ENCODE measurements at places on chromosomes 7 and 10.

DNA sequence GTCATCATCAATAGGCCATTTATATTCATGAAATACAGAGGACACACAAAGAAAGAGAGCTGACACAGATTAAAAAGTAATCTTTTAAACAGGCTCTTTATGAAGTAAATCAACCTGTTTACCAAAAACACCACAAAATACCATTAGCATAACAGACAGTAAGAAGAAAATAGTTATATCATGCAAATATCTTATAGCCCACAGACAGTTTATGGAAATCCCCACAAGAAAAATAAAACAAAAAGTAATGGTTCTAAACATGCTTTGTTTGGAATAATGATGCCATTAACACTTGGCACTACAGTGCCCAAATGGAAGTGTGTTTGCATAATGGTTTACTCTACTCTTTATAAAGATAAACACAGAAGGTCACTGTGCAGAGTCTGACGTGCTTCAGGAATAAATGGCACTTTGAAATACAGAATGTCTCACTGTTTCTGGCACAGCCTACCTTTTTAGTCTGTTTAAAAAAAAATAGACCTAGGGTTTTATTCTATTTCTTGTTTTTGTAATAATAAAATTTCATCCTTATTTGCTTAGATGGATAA lies 30.1 kb downstream of the SEMA3D start:
- DNase-seq, result no peak

- DNase-seq, result no peak
These were observed 30.8 kb downstream of the FKBP6 start for GRCh38 chr7:73358590-73359275.

- DNase-seq, result no peak
These were observed 277.7 kb upstream of the ZNF32 start for GRCh38 chr10:43926371-43926770.

- no peak for DNase-seq
These were observed 798 bp upstream of the AUTS2 start for GRCh38 chr7:69597278-69598076.

GRCh38 chr7:156993021-156993924 lies 17.2 kb downstream of the MNX1 start:
- no peak for DNase-seq

GRCh38 chr10:22489975-22490374 lies 144.7 kb downstream of the SPAG6 start:
- no peak for DNase-seq

Data from CD4-positive, alpha-beta T cell treated with Interleukin-17A for 1 hour (primary cell).